ENCODE measurements at places on chromosomes 2 and 18. TPM values are rescaled to one million over a fixed set of nuclear protein-coding genes. Genes with fewer than 3 reads are reported as not detected.

- DNase-seq = no peak
Observed at GRCh38 chr2:9422321-9423099, 818 bp downstream of the ITGB1BP1 start.

GRCh38 chr2:19292007-19292406 lies 66.4 kb downstream of the OSR1 start:
- no peak for DNase-seq

The SLC4A3 gene
- total RNA-seq = 8.0 TPM

The CCDC74B gene
- 15.4 TPM for total RNA-seq

DNA sequence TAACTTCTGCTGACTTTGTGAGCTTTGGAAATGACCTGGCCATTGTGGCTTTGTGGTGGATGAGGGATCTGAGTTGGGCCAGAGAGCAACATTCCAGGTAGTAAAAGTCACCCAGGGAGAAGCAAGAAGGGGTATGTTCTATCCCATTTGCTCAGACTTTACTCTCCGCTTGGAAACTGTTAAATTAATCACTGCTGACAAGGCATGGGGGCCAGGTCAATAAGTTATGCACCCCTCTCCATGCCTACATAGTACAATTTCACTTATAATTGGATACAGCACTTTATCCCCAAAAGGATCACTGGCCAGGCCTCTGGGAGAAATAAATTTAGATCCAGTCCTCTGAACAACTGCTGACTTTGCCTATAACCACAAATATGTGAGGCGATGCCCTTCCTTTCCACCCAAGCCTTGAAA lies 92.1 kb downstream of the RPRM start:
- DNase-seq = no peak

GRCh38 chr2:45458909-45459563 lies 152.0 kb downstream of the SRBD1 start:
- no peak for DNase-seq

The ANKRD29 gene
- total RNA-seq = 3.5 TPM

DNA sequence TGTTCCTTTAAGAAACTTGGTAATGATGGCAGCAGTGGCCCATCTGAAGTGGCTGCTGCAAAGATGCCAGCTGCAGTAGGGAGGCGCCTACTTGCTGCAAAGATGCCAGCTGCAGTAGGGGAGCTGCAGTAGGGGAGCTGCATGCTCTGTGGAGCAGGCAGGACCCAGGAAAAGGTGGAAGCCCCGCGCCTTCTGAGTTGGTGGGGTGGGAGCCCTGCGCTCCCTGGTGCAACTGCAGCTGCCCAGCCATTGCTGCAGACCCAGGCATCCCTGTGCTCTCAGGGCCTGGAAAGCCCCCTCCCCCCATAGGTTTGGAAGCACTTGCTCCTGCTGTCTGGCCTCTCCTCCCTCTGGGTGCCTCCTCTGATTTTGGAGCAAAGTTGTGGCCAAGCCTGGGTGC lies 155.3 kb downstream of the DPP4 start:
- no peak for DNase-seq

- no peak for DNase-seq
Observed at GRCh38 chr2:467892-468647, 180.2 kb upstream of the ALKAL2 start.

GRCh38 chr18:59705145-59705544 lies 7.9 kb upstream of the CCBE1 start:
- no peak for DNase-seq

DNA sequence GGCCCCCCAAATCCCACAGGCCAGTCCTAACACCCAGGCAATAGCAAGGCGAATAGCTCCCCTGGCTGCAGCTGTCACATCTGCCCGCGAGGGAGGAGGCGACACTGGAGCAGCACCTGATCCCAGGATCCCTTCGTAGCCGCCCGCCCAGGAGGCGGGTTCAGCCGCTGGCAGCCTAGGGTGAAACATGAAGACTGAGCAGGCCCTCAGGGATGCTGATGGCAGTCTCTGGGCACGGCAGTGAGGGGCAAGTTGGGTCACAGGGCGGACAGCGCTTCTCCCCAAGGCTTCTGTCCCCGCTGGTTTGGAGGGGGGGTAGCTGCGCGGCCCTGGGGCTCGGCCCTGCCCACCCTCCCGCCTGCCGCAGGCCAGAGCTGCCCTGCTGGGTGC lies 1.9 kb downstream of the DNMT3A start:
- no peak for DNase-seq

GRCh38 chr2:180983468-180984242 lies 3.2 kb downstream of the UBE2E3 start:
- DNase-seq = no peak

- DNase-seq = no peak
Observed at GRCh38 chr2:58131191-58132011, 84.8 kb downstream of the VRK2 start.

The ECEL1 gene
- total RNA-seq = 7.8 TPM

The CYP27C1 gene
- total RNA-seq = 0.62 TPM

Data from type B pancreatic cell (in vitro differentiated cells).